ENCODE measurements at places on chromosomes 6 and 20. TPM values are rescaled to one million over a fixed set of nuclear protein-coding genes. Genes with fewer than 3 reads are reported as not detected.

Gene SOX4
- 43.0 TPM for total RNA-seq

Gene HEY2
- 2.4 TPM for total RNA-seq

Gene HLA-DPA1
- total RNA-seq = 15.6 TPM

Gene CRIP3
- 0.62 TPM for total RNA-seq

Gene ENPP3
- total RNA-seq = 2.3 TPM

Gene AARS2
- total RNA-seq = 19.6 TPM

Gene ENPP5
- 9.6 TPM for total RNA-seq

Gene PXDC1
- 32.5 TPM for total RNA-seq

Gene CLDN20
- total RNA-seq = not detected

Gene DEF6
- total RNA-seq = 11.6 TPM
